ENCODE measurements at places on chromosomes 16 and 17. TPM values are rescaled to one million over a fixed set of nuclear protein-coding genes. Genes with fewer than 3 reads are reported as not detected.

DNA sequence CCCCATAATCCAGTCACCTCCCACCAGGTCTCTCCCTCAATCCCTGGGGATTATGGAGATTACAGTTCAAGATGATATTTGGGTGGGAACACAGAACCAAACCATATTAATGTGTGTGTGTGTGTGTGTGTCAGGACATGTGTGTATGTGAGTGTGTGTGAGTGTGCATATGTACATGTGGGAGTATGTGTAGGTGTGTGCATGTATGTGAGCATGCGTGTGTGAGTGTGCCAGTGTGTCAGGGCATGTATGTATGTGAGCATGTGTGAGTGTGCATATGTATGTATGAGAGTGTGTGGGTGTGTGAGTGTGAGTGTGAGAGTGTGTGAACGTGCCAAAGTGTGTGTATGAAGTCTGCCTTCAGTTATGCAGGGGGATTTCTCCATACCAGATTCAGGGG lies 37.8 kb downstream of the RGS9 start:
- H3K27me3 ChIP-seq, result no peaks in the 10 kb centered on the region
- H3K27ac ChIP-seq, result no peak overlapping the region
- H3K36me3 ChIP-seq, result no peaks in the 10 kb centered on the region
- no peak overlapping the region for H3K4me3 ChIP-seq
- peaks cover 20% of the 10 kb centered on the region for H3K4me1 ChIP-seq

- no peaks in the 10 kb centered on the region for H3K27me3 ChIP-seq
- H3K4me1 ChIP-seq, result no peaks in the 10 kb centered on the region
- no peak for DNase-seq
- H3K27ac ChIP-seq, result no peak overlapping the region
Observed at GRCh38 chr17:80790021-80790765, 201.4 kb upstream of the CHMP6 start.

SOX9 gene
- 7.0 TPM for total RNA-seq

DNA sequence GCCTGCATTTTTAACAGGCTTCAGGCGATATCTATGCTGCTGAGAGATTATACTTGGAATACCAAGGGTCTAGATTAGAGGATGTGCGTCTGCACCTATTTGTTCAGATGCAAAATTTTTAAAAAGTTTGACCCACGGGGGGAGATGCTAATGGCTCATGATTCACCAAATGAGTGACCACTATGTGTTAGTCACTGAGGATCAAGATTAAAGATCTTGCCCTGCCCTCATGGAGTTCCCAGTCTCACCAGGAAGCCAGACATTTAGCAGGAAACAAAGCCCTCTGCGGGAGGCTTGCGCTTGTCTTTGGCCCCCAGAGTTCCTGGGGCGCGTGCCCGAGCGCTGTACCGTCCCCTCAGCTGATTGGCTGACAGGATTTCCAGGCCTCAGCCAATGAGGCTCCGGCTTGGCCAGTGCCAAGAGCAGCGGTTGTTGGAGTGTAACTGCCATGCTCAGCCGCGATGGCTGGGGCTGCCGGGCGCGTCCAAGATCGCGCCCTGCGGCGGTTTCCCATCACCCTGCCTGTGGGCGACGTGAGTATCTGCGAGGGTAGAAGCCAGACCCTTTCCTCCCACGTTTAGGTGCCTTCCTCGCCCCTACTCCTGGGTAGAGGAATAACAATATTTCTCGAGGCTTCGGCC lies 4.5 kb upstream of the DDX19B start:
- no peak for DNase-seq
- H3K27ac ChIP-seq, result no peak overlapping the region
- no peaks in the 10 kb centered on the region for H3K27me3 ChIP-seq
- H3K4me1 ChIP-seq, result peaks cover 7% of the 10 kb centered on the region

- H3K4me1 ChIP-seq, result no peaks in the 10 kb centered on the region
- H3K4me3 ChIP-seq, result no peak within 1 kb of the TSS
- DNase-seq, result no peak
- no peaks in the 10 kb centered on the region for H3K27me3 ChIP-seq
- no peak within 1 kb of the TSS for H3K27ac ChIP-seq
- H3K36me3 ChIP-seq, result no peaks in the 10 kb centered on the region
Observed at GRCh38 chr17:41837761-41838538, at the start of gene KLHL10. Gene KLHL10, plus strand, starts transcription at chr17:41837825. Its CDS starts 108 bp downstream, at chr17:41837933.

- no peaks in the 10 kb centered on the region for H3K36me3 ChIP-seq
- no peak overlapping the region for H3K27ac ChIP-seq
- no peak for DNase-seq
- no peak overlapping the region for H3K4me3 ChIP-seq
- no peaks in the 10 kb centered on the region for H3K27me3 ChIP-seq
Observed at GRCh38 chr16:83019963-83020362, 393.2 kb downstream of the CDH13 start.

- H3K36me3 ChIP-seq, result no peaks in the 10 kb centered on the region
- H3K4me1 ChIP-seq, result peaks cover 10% of the 10 kb centered on the region
- no peak overlapping the region for H3K4me3 ChIP-seq
Observed at GRCh38 chr17:8109661-8110455, 8.5 kb downstream of the ALOXE3 start.

DNA sequence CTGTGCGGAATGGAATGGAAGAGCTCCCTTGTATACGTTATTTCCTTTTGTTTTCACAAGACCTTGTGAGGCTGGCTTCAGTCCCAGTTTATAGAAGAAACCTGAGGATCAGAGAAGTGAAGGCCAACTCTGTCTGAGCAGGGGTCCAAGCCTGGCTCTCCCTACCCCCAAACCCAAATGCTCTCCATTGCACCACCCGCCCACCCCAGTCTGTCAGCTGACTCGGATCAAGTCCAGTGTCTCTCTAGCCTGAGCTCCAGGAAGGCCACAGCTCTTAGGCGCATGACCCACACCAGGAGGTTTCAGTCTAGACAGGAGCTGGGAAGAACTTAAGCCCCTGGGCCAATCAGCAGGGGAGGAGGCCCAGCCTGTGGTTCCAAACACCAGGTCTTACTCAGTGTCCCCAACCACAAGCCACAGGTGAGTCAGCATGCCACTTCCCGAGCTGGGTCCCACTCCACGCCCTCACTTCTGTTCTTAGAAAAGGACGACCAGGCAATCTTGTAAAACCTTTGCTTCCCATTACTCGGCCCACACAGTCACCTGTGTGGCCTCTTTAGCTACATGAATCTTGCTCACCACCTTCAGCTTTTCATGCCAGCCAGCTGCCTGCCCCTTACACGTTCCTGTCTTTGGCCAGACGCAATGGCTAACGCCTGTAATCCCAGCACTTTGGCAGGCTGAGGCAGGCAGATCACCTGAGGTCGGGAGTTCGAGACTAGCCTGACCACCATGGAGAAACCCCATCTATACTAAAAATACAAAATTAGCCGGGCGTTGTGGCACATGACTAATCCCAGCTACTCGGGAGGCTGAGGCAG lies 27.8 kb downstream of the TK2 start:
- H3K4me3 ChIP-seq, result no peak overlapping the region
- peaks cover 15% of the 10 kb centered on the region for H3K36me3 ChIP-seq
- no peaks in the 10 kb centered on the region for H3K27me3 ChIP-seq
- H3K4me1 ChIP-seq, result no peaks in the 10 kb centered on the region
- DNase-seq, result peak; percentile 65

Measured in right atrium auricular region (tissue), 2 donors.